MV-4-11 (cell line): ENCODE measurements at places on chromosomes 3 and 15.

- DNase-seq = peak; percentile 74
Observed at GRCh38 chr15:87633525-87633924, 623.0 kb downstream of the NTRK3 start.

GRCh38 chr15:90905306-90906180 lies 2.4 kb downstream of the MAN2A2 start:
- no peak for DNase-seq

DNA sequence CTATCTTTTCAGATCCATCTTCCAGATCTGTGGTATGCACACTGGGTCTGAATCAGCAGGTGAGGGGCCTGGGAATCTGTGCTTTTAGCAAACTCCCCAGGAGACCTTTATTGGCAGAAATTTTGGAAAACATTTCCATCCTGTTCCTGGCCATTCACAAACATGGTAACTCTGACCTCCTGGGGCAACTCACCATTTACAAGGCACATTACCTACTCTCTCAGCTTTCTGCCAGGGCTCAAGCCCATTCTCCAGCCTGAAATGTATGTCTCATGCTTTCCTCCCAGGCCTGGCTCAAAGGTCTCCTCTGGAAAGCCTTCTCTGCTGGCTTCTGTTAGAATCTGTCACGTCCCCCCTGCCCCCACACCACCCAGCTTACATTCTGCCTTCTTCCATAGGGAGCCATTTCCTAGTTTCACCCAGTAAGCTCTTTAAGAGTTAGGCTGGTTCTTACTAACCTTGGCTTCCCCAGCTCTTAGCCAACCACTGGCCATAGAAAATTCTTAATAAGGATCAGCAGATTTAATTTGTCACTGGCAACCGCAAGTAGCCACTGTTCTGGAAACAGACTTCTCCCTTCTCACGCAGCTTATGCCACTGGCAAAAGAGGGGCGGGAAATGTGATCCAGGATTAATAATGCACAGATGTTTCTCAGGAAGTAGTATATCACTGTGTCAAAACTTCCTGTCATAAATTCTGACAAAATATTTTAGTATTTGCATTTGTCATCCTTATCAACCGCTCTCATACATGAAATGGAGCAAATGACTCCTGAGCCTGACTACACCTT lies 55.0 kb downstream of the RORA start:
- peak; percentile 30 for DNase-seq

- DNase-seq = peak; percentile 49
Observed at GRCh38 chr15:94015324-94015723, 216.0 kb upstream of the MCTP2 start.

DNA sequence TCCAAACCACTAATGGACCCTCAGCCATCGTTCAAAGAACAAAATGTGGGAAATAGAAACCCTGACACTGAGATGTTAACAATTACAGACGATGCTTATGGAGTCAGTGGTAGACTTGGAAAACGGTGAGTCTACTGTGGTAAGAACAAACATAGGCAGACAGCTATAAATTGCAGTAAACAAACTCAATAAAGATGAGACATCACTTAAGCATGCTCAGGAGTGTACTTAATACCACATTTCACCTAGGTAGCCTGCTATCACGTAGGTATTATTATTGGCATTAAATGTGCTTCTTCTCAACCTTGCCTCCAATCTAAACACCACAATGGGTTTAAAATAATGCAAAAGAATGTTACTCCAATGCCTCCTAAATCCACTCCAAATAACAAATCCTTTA lies 2.5 kb downstream of the OSBPL10 start:
- no peak for DNase-seq

DNA sequence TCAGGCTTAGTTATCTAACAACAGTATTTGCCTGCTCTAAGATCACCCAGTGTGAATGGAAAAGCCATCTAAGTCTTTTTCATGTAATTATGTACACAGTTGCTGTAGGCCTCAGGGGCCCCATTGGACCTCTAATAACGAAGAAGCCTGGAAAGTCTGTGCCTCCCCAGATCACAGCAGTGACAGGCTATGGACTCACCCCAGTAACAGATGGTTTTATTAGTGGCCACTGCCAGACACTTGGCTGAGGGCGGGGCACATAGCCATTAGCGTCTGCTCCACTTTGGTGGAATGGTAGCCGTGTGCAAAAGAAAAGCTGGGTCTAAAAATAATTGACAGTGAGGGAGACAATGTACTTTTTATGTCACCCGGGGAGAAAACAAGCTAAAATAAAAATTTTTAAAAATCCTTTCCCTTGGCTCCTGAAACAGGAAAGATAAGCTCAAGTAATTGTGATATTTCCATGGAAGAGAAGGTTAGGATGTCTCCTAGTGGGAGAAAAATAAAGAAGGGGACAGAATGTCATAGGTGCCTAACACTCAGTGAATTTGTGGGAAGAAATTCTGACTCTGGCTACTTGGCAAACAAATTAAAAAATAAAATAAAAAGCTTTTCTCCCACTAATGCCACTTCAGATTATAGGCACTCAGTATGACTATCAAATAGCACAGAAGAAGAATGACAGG lies 44.3 kb upstream of the ZNF385D start:
- no peak for DNase-seq

DNA sequence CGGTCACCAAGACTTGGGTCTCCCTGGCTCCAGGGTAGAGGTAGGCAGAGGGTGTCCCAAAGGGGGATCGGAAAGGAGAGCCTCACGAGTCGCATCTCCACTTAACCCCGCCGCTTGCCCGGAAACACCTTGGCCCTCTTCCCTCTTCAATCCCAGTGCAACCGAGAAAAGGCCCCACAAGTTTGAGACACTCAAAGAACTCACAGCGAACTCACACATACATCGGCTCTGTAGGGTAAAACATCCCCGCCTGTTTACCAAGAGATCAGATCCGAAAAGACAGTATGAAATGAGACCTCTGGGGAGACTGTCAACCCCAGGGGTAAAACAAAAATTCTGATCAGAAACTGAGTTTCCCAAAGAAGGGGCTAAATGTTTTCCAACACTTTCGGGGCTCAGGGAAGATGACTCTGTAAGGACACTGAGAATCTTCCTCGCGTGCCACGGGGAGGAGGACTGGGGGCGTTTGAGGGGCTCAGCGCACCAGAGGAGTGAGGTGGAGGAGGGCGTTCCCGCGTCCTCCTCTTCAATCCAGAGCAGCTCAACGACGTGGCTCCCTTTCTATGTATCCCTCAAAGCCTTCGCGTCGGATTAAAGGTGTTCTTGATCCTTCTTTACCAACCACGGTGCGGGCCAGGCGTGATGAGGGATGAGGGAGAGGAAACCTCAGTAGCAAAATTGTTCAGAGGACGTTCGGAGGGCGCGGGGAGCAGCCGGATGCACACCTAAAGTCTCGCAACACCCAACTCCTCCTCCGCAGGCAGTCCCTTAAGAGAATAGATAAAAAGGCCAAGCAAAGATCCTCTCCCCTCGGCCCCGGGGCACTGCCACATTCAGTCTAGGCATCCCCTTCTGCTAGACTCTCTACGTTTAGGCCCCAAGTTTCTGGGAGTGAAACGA lies 3.7 kb downstream of the WNT5A start:
- DNase-seq = no peak

- DNase-seq = no peak
Observed at GRCh38 chr15:90834626-90835025, 33.8 kb upstream of the FURIN start.

DNA sequence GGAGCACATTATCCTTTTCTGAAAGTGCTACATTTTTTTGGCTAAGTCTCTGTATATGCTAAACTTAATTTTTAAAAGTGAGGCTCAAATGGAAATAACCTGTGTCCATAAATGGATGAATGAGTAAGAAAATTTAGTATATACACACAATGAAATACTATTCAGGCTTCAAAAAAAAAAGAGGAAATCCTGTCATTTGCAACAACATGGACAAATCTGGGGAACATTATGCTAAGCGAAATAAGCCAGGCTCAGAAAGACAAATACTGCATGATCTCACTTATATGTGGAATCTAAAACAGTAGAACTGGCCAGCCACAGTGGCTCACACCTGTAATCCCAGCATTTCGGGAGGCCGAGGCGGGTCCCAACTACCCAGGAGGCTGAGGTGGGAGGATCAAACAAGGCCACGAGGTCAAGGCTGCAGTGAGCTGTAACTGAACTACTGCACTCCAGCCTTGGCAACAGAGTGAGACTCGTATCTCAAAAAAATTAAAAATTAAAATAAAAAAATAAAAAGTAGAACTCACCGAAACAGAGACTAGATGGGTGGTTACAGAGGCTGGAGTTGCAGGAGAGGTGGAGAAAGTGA lies 25.8 kb downstream of the CCDC12 start:
- no peak for DNase-seq

- DNase-seq = no peak
Observed at GRCh38 chr3:148531836-148532235, 165.9 kb upstream of the AGTR1 start.

DNA sequence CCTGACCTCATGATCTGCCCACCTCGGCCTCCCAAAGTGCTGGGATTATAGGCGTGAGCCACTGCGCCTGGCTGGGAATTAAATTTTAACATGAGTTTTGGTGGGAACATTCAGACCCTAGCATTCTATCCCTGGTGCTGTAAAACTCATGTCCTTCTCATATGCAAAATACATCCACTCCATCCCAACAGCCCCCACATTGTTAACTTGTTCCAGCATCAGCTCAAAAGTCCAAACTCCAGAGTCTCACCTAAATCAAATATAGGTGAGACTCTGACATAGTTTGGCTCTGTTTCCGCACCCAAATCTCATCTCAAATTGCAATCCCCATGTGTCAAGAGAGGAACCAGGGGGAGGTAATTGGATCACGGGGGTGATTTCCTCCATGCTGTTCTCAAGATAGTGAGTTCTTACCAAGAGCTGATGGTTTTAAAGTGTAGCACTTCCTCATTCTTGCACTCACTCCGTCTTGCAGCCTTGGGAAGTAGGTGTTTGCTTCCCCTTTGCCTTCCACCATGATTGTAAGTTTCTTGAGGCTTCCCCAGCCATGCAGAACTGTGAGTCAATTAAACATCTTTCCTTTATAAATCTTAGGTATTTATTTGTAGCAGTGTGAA lies 96.2 kb upstream of the PLCL2 start:
- DNase-seq = peak; percentile 94

GRCh38 chr3:105130911-105131310 lies 235.8 kb upstream of the ALCAM start:
- peak; percentile 37 for DNase-seq

- peak; percentile 4 for DNase-seq
Observed at GRCh38 chr3:130925628-130926027, 31.7 kb downstream of the ATP2C1 start.

DNA sequence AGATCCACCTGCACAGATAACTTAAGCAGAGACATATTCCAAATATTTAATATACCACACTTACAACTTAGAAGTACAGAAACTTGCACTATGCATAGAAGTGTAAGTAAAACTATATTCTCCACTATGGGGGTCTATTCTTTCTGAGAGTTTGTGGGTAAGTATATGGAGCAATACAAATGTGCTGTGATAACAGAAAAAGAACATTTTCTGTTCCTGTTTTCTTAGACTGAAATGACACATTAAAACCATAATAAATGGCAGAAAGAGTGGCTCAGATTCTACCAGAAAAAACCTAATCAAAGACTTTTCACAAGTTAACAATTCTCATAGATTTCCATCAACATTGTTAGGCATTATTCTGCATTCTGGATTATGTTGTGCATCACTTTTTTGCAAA lies 96.6 kb upstream of the WNT7A start:
- peak; percentile 40 for DNase-seq

- DNase-seq = no peak
Observed at GRCh38 chr15:31365032-31365654, 38.5 kb downstream of the KLF13 start.

DNA sequence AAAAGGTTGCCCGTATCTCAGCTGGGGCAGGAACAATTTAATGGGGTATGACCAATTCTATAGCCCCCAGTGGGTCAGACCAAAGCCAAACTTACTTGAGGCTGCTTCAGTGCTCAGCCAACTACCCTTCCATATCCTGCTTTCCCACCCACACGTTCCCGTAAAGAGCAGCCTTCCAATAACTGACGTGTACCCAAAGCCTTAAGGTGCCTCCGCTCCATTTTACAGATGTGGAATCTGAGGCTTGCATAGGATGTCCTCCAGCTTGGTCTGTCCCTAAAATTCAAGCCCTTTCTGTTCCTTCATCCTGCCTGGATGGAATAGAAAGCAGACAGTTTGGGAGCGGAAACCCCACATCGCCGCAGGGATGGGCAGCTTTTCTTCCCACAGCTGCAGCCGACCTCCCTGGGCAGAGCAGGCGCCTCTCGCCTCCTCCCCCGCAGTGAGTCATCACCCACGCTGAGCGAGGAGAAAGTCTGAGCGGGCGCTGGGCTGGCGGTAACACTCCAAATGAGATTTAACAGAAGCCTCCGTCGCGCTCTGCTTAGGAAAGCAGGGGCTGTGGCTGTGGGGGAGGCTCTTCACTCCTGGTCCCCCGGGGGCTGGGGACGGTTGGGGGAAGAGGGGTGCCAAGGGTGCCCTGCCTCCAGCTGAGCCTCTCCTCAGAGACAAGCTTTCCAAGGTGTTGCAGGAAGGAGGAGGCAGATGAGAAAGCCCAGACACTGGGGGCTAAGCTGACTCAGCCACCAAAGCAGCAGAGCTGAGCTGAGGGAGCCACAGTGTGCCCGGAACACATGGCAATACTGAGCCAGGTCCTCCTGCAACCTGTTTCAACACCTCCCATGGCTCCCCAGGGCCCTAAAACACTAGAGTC lies 57.8 kb upstream of the HRH1 start:
- DNase-seq = peak; percentile 87

DNA sequence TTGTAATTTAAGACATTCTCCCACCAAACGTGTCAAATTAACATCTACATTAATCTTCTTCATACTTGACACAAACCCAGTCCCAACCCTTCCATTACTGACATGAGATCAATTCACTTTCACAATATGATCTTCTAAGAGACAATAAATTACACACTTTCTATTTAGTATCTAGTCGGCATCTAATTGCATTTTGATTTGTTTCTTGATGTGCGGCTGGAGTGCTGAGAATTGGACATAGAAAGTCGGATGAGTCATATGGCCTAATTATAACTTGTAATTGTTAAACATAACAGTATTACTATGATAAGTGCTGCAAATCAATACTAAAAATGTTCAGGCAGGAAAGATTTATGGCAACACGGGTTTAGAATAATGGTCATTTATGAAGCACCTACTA lies 78.4 kb upstream of the RORA start:
- no peak for DNase-seq
